ENCODE measurements at places on chromosomes 3 and 15.

- DNase-seq = no peak
These were observed 4.2 kb upstream of the CORO2B start for GRCh38 chr15:68574629-68575028.

DNA sequence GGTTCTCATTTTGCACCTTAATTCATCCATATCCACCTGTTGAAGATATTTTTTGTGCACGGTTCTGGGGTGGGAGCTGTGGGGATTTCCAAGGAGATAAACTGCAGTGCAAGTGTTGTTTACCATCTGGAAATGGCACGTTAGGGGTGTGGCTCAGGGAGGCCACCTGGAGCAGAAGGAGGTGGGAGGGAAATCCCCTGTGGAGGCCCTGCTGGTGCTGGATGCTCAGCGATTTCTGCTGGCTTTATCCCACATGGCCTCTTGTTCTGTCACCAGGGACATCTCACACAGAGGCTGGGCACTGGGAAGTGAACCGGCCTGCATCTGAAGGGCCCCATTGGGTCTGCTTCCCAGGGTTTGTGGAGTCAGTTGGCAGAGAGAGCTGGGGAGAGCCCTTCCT lies 24.3 kb downstream of the TRPM1 start:
- no peak for DNase-seq

GRCh38 chr3:76760336-76760735 lies 279.6 kb upstream of the ROBO2 start:
- DNase-seq = no peak

GRCh38 chr15:77696871-77697270 lies 64.2 kb upstream of the LINGO1 start:
- DNase-seq = no peak
